Activated T-cell treated with anti-CD3 and anti-CD28 coated beads for 4 hours (primary cell): ENCODE measurements at places on chromosomes 2 and 18.

DNA sequence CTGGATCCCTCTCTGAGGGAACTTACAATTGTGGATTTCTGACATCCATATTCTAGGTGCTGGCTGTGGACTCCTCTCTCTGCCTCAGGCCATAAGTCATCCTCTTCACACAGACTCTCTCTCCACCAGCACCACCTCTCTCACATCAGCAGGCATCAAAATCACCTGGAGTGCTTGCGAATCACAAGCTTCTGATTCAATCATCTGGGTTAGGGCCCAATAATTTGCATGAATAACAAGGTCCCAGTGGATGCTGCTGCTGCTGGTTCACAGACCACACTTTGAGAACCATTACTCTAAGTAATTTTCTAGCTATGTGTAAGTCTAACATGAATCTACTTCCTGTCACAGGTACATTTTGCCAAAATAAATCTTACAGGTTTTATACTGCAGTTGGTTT is 214.9 kb downstream of the DSEL start:
- DNase-seq, result no peak

DNA sequence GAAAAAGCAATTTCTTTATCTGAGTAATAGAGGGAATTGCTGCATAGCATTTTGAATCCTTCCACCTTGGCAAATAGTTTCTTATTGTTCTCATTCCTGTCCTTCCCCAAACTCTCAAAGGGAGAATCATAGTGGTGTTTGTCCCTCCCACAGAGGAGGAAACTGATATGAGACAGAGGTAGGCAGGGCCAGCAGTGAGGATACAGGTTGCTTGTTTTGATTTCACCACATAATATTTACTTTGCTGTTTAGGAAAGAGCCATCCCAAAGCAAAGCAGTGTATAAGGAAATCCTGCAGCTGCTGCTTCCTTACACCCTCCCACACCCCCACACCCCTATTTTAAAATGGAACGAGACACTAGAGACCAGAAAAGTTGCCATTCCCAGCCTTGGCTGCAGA is 195.3 kb downstream of the SETBP1 start:
- DNase-seq, result no peak

- DNase-seq, result no peak
Observed at GRCh38 chr2:48566592-48567310, 36.8 kb downstream of the STON1 start.

DNA sequence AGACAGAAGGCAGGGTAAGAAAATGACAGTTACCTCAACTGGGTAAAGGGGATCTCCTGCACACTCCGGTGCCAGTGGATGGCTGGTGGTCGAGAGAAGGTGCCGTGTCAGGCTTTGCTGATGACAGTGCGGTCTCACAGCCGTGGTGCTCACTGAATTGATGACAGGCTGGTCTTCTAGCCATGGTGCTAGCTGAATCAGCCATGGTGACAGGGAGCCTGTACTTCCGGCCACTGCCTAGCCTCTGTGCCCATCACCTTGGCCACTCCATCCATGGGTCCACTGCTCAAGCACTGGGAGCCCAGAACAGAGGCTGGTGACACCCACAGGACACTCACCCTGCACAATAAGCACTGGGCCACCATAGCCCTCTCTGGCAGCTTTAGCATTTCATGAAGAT is 315.9 kb downstream of the FBXO15 start:
- DNase-seq, result no peak

DNA sequence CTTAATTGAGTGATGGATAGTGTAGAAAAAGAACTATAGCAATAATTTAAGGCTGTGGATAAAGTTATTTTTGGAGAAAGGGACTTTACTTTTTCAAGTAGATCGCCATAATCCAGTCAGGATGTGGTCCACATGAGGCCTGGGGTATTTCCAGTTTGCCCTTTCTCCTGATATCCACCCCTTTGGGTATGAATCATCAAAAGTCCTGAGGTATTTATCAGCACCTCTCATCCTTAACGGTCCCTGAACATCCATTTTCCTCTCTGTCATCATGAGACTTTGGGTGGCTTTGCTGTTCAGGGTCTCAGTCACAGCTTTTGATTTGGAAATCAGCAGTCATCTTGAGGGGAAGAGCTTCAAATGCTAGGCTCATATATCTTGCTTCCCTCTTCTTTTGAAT is 39.3 kb upstream of the ELAC1 start:
- no peak for DNase-seq

DNA sequence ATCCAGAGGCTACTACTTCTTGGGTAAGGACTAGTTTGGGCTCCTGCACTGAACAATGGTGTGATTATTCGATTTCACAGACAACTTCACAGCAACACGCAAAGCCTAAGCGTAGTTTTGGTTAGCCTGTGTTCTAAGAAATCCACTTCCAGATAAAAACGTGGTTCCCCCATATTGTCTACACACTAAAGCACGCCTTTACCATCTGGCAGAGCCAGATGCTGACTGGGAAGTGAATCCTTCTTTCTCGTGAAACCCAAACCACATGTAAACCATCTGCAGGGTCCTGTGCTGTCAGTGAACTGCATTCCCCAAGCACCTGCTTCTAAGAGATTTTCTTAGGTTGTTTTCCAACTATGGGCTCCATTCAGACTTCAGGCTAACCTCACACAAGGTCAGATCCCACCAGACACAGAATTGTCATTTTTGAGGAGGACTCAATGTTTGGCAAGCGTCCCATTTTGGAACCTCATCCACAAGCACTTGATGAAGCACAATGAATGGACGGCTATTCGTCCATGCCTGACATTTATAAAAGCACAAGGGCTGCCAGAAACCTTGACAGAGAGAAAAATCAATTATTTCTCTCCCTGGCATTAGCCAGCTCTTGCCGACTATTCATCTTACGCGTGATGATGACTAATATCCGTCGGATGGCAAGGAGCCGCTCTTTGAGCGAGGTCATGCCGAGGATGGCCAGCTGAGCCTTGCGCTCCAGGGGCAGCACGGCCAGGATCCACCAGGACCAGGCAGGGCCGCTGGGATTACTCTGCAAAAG is 38.4 kb downstream of the LONRF2 start:
- DNase-seq, result no peak

DNA sequence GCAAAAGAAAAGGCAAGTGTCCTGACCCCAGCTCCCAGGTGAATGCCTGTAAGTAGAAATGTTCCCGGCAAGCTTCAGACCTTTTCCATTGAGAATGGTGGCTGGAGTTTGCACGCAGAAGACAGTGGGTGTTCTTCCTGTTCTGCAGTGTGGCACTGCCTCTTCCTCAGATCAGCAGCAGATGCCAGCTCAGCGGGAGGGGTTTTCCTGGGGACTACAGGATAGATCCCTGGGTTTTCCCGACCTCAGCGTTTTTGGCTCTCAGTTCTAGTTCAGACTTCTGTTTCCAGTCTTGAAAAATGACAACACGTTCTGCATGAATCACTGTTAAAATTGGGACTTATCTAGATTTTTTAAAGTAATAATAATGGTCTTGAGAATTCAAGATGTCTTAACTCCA is 39.2 kb downstream of the GRHL1 start:
- DNase-seq, result no peak
